WTC11 (cell line): ENCODE measurements at places on chromosomes 11 and 22. TPM values are rescaled to one million over a fixed set of nuclear protein-coding genes. Genes with fewer than 3 reads are reported as not detected.

- DNase-seq: no peak
These were observed 514.8 kb downstream of the MN1 start for GRCh38 chr22:27286711-27287110.

DNA sequence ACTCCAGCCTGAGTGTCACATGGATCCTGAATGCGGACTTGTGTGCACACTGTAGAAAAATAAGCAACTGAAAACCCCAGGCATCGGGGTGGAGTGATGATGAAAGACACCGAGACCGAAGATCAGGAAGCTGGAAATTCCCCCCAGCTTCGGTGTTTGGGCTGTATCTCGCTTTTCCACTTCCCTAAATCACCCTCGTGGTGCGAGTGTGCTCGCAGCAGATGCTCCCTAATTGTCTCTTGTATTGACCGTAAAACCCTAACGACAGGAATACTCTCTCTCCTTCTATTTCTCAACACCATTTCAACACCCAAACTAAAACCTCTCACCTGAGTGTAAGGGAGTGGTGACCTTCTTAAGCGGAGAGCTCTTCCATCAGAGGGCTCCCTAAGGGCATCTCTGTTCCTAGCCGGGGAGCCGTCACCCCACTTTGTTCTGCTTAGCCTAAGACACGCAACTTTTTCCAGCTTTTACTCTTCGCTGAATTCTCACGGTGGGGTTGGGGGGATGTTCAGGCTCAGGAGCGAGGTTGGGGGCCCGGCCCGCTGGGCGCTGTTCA is 635 bp upstream of the GRK3 start:
- DNase-seq: no peak

DNA sequence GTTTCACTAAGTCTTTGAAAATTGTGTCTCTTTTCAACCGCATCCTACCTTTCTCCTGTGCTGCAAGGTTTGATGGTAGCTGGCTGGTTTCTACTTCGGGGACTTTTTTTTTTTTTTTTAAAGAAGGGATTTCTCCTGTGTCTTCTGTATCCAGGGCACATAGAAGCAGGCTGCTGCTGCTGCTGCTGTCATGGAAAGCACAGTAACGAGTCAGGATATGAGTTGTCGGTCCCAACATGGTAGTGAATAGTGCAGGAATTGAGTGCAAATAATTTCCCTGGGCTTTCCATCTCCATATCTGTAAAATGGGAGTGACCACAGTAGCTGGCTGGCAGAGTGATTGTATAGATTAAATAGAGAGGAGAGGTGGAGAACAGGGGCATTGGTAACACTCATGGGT is 118.3 kb upstream of the NAV2 start:
- no peak for DNase-seq

DNA sequence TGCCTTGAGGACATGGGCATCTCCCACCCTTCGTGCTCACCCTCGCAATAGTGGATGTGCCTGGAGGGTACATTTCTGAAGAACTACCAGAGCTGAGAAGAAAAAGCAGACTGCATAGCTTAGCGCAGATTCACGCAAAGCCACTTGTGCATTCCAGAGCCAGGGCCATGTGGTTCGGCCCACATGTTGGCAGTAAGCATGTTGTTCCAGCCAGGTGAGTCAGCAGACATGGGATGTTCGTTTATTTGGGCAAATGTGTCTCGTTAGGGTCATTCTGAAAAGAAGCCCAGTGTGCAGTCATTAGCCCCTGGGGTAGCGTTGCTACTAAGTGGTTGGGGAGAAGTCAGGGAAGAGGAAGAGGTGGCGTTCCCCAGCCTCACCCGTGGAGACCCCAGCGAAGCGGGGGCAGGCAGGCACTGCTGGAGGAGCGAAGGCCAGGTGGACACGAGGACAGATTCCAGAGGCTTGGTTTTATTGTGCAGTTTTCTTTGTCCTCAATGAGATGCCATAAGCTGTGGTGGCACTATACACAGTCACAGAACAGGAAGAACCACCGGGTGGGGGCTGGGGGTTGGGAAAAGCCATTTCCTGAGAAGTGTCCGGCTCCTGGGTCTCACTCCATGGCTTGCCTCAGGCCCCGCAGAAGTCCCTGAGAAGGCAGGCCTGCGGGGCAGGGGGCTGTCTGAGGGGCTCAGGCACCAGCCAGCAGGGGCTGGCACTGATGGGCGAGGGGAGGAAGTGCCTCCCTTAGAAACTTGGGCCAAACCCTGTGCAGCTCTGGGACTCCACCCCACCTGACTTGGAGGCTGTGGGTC is 5.0 kb downstream of the THY1 start:
- DNase-seq: no peak

DNA sequence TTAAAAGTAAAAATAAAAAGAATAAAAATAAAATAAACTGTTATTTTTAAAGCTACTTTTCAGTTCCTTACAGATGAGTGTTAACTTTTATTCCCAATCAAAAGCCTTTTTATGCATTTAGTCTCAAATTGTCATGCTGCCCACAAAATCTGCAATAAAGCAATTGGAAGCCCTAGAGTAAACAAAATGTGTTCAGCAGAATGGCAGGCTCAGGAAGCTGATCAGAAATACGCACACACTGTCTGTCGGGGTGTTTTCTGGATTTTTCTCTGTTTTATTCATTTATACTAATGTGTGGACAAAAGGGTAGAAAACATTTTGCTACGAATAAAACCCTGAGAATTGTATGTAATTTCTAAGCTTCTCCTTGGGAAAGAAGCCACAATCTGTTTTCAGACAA is 162.8 kb downstream of the RCN1 start:
- no peak for DNase-seq

- no peak for DNase-seq
These were observed 133.7 kb downstream of the SNX19 start for GRCh38 chr11:130782361-130783222.

- peak; percentile 22 for DNase-seq
These were observed 700 bp upstream of the STX3 start for GRCh38 chr11:59754494-59754858.

- no peak for DNase-seq
These were observed 540.0 kb downstream of the SOX6 start for GRCh38 chr11:15816260-15816871.

DNA sequence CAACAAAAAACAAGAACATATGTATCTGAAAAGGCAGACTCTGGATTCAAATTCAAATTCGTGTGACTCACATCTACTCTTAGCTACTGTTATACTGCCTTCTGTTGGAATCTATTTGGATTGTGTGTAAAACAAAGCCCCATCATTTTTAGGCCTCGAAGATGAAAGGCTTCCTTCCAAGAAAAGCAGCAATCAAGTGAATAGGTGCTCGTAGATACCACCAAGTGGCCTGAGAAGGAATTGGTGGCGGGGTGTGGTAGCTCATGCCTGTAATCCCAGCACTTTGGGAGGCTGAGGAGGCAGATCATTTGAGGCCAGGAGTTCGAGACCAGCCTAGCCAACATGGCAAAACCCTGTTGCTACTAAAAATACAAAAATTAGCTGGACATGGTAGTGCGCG is 4.2 kb downstream of the GRAMD1B start:
- DNase-seq: peak; percentile 48

DNA sequence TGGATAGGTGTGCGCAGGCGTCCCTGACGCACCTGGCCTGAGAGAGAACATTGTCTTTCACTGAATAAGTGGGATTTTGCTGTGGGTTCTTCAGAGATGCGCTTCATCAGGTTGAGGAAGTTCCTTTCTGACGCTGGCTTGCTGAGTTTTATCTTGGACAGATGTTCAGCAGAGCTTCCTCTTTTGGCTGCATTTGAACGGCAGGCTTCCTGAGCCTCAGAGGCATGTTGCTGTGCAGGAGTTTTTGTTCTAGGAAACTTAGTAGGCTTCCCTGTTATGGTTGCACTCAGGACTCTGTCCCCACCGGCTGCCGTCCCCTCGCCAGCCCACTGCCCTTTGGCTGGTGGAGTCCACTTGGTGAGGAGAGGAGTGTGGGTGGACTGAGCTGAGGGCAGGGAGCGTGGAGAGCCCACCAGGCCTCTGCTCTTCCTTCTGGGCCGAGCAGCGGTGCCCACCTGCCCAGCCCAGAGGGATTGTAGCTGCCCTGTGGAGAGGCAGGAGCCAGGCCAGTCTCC is 17.2 kb downstream of the FRMD8 start:
- no peak for DNase-seq

- DNase-seq: no peak
These were observed 5.0 kb upstream of the LIMK2 start for GRCh38 chr22:31206896-31207687.

- DNase-seq: no peak
These were observed 29.8 kb downstream of the NECTIN1 start for GRCh38 chr11:119699227-119699626.

DNA sequence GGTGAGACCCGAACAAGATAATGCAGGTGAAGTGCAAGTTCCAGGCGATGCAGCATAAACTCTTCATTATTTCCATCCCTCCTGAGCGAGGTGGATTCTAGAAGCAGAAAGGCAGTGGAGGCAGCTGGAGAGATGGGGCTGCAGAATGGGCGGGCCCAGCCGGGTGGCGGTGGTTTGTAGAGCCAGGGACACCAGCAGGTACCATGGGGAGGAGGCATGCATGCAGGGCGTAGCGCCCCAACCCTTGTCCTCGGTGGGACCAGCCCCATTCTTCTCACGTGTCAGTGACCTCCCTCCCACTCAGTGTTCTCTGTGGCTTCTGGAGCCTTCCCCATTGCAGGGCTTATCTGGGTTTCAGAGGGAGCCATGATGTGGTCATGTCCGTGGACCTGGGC is 38.0 kb downstream of the MPPED1 start:
- DNase-seq: no peak

DNA sequence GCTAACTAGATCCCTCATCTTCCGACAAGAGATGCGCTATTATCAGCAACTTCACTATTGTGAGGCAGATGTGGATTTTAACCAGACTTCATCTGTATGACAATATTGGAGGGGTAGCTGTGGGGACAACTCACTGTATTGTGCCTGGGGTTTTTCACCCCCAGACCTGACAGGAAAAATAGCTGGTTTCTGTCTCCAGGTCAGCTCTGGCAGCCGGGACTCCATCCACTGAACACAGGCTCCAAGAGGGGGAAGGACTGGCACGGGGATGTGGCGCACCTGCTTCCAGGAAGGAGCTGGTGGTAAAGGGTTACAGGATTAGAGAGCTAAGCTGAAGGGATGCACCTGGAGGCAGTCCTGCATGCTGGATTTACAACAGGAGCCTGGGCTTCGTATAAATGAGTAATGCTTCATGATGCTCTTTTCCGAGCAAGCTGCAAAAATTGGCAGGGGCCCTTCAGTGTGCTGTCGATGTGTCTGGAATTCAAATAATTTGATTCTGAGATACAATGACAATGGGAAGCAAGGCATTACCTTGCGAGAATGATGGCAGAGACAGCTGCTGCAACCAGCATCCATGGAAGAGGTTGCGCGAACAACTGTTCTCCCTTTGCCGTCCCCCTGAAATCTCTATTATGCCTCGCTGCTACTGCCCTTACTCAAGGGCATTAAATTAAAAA is 49.5 kb downstream of the LMO2 start:
- no peak for DNase-seq

DNA sequence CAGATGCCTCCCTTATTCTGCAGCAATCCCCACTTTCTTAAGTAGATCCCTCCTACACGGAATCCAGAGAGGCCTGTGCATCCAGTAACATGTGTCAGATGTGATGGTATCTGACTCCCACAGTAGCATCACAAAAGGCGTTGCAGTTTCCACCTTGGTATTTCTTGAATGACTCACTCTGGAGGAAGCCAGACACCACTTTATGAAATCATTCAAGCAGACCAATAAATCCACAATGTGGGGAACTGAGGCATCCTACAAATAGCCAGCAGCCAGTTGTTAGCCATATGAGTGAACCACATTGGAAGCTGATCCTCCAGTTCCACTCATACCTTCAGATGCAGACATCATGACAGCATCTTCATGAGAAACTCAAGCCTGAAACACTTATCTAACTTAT is 798.1 kb downstream of the OPCML start:
- DNase-seq: no peak

DNA sequence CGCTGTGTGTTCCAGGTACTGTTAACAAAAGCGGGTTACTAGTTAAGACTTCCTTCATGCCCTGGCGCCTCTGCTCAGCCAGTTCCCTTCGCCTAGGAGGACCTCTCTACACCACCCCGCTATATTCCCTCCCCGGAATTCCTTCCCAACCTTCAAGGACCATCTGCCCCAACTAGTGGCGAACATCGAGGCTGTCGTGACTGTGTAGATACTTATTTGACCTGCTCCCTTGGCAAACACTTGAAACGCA is 450 bp upstream of the BCL2L13 start:
- no peak for DNase-seq

DNA sequence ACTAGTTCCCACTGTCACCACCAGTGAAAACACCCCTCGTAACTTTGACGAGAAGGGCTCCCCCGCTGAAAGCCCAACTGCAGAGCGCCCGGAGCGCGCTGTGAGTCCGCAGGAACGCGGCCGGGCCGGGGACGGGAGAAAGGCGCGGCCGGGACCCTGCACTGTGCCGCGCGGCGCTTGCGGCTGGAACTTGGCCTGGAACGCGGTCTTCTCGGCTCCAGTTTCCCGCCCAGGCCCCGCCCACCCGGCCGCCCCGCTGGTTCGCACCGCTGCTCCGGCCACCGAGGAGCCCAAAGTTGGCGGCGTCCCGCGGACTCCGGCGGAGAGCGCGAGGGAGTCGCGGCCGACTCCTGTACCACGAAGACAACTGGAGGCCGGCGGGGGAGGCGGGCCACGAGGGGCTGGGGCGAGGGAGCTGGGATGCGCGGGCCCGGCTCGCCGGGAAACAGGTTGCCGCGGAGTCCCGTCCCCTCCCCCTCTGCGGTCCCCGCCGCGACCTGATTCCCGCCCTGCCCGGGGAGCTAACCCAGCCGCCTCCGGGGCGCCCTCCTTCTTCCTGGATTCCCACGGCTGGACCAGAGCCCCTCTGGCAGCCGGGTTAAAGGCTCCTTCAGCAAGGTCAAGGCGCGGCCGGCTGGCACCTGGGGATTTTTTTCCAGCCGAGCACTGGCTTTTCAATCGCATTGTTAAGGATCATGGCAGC is 3.4 kb downstream of the TENM4 start:
- DNase-seq: peak; percentile 85

Gene LINC01488
- not detected in 3 replicates for total RNA-seq

Gene FOLR3
- total RNA-seq: 0.25 TPM in 1 of 3 replicates, not detected in the others

Gene SLC37A2
- 1.3 to 2.2 TPM (median 2.1 TPM) in 3 replicates for total RNA-seq

Gene OR52N4
- total RNA-seq: 0.23 to 0.52 TPM (median 0.44 TPM) in 3 replicates

Gene DLG2
- 12.9 to 17.5 TPM (median 15.2 TPM) in 3 replicates for total RNA-seq

Gene VEGFB
- total RNA-seq: 51.7 to 62.2 TPM (median 59.7 TPM) in 3 replicates

Gene OR52M1
- total RNA-seq: not detected in 3 replicates
